Right atrium auricular region (tissue), 2 donors: ENCODE measurements at places on chromosomes 4 and X. TPM values are rescaled to one million over a fixed set of nuclear protein-coding genes. Genes with fewer than 3 reads are reported as not detected.

GRCh38 chrX:40931921-40932320 lies 153.3 kb upstream of the USP9X start:
- no peak for DNase-seq

TREX2 gene
- total RNA-seq = not detected

KIF4A gene
- 0.08 TPM for total RNA-seq

MAGEB17 gene
- total RNA-seq = not detected

- no peak for DNase-seq
Observed at GRCh38 chr4:23945451-23946017, 55.7 kb upstream of the PPARGC1A start.

GRCh38 chrX:140817943-140818342 lies 108.4 kb downstream of the LINC00632 start:
- no peak for DNase-seq

EOLA2 gene
- 15.4 TPM for total RNA-seq

DNA sequence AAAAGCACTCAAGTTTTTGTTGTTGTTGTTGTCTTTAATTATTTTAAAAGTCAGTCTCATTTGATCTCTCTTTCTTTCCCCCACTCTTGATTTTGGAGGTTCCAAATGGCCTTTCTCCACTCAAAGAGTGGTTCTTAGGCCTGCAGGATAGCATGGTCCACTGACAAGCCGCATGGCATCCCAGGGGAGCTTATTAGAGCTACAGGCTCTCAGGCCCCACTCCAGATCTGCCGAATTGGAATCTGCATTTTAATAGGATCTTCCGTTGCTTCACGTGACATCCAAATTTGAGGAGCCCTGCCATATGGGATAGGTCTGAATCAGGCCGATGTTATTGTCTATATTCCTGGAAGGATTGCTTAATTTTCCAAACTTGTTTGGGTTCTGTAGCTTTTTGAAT lies 72.1 kb downstream of the CPE start:
- no peak for DNase-seq

DNA sequence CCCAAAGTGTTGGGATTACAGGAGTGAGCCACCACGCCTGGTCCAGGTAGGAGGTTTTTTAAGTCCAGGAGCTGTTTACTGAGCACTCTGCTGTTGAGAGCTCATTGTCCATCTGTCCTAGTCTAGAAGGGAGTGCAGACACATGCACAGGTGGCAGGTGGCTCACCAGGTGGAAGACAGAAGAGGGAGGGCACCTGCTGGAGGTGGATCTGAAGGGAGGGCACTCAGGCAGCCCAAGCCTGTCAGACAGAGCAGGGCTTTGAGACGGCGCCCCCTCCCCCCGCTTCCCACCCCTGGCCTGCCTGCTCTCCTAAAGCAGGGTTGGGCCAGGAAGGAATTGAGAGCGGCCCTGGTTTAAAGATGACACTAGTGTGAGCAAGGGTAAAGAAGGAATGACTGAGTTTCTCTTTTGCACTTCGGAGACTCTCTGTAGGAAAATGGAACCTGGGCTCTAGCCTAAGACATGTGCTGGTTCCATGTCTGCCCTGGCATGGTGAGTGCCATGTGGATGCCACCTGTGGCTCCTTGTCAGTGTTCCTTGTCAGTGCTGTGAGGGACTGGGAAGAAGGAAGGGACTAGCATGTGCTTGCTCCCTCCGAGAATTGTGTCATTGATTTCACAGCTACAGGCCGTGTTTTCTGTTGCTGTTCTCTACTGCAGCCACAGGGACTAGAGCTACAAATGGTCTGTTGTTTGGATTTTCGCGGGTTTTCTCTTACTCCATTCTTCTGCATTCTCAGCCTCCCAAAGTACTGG lies 108.6 kb downstream of the TNIP2 start:
- DNase-seq = no peak

GRCh38 chr4:185805979-185806378 lies 6.0 kb downstream of the SORBS2 start:
- no peak for DNase-seq

DNA sequence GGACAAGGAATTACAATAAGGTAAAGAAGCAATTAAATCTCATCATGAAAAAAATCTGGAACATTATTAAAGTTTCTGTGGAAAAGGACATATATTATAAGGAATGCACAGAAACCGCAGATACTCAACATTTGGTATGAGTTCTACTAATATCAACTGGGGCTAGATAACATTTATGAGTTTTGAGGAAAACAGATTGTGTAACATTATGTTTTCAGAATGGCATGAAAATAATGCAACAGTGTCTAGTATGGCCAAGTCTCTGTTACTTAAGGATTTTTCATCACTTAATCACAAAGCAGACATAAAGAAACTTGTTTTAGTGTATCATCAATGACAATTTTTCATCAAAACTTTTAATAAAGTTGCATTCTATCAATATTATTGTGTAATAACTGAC lies 785.0 kb downstream of the GLUD2 start:
- DNase-seq = no peak

GRCh38 chr4:188110036-188110435 lies 633 bp upstream of the TRIML2 start:
- no peak for DNase-seq

GRCh38 chrX:37726346-37726745 lies 40.8 kb downstream of the XK start:
- DNase-seq = no peak

DNA sequence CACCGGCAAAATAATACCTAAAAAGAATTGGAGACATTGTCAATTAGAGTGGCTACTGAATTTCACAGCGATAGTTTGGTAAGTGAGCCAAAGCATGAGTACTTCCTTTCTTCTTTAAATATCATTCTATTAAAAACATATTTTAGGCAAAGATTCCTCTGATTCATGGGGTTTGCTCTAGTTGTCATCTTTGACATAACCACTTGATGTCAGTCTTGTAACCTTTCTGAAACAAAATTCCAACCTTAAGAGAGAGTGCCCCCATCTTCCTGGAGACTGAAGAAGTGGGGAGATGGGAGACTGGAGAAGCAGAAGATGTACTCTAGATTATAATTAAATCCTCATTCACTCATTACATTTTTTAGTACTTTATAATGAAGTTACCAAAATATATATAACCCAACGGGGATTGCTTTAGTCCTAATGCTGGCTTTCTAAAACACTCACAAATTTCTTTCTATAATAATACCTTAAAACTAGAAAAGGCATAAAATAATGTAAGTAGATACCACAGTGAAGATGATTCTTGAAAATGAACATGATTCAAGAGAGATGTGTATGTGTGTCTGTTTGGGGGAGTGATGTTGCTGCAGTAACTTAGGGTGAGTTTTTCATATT lies 96.4 kb downstream of the EMCN start:
- DNase-seq = no peak

GABRE gene
- 16.2 TPM for total RNA-seq

NEXMIF gene
- total RNA-seq = 0.26 TPM

MCF2 gene
- 1.1 TPM for total RNA-seq

ITGB1BP2 gene
- total RNA-seq = 172 TPM

GRCh38 chr4:11799196-11799595 lies 370.5 kb upstream of the HS3ST1 start:
- DNase-seq = no peak

CXXC4 gene
- 3.1 TPM for total RNA-seq

DNA sequence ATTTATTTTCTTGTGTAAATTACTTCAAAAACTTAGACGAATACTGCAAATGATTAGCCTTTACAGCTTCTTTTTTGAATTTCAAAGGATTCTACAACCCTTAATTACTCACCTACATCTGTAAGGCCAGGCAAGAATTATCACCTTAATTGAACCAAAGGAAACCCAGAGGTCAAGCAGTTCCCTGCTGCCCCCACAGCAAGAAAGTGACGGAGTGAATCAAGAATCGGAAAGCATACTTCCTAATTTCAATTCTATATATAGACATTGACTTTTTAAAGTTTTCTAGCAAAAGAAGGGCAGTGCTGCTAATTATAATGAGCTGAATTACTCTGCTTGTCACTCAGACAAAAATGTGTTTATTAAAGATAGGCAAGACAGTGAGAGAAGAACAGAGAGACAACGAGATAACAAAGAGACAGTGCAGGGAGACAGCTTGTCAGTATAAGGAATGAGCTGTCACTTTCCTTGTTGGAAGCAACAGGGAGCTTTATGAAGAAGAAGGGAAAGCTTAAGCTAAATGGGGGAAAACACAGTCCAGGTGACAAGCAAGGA lies 47.5 kb upstream of the SPANXN4 start:
- DNase-seq = no peak

- no peak for DNase-seq
Observed at GRCh38 chr4:149988087-149988410, 90.2 kb upstream of the DCLK2 start.

PDGFC gene
- total RNA-seq = 17.1 TPM

CT45A10 gene
- total RNA-seq = not detected

DNA sequence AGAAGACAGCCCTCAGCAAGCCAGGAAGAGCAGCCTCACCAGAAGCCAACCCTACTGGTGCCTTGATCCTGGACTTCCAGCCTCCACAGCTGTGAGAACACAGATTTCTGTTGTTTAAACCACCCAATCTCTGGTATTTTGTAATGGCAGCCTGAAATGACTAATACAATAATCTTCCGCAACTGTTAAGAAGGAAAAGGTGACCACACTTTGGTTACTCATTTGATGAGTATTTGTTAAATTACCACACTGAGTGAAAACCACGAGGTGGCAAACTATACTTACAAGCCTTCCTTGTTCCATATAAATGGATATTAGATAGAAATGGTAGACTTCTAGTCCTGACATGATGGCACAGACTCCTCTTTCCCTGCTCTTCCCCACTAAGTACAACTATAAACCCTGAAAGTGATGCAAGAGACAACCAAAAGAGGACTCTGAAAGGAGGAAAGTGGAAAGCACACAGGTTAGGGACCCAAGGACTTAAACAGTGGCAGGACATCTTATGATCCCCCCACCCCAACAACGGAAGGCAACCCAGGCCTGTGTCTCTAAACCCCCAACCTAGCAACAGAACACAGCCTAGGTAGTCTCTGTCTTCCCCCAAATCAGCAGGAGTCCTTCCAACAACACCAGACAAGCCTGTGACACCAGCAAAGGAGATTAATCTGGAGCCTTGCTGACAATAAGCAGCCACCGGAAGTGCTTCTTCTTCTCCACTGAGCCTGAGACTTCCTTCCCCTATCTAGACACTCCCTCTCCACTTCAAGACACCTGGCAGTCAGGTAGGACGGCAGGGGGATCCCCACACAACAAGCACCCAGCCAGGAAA lies 12.3 kb downstream of the ZNF182 start:
- no peak for DNase-seq

UTP3 gene
- 12.5 TPM for total RNA-seq

DNA sequence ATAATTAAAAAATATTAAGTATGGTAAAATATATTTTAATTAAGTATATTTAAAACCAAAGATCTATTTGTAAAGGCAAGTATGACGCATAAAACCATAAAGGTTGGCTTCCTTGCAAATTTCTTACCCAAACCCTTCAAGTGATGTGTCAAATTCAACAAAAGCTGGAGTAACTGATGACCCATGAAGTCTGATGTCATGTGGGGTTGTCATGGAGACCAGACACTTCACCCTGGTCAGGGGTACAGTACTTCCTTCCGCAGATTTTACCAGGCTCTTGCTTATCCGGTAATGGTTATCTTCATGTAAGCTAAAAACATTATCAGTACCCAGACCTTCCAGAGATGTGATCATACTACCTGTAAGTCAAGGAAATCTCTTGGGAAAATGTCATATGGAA lies 170.1 kb downstream of the WDFY3 start:
- DNase-seq = no peak
